ENCODE measurements at places on chromosomes 2 and 18.

- peak; percentile 48 for DNase-seq
Observed at GRCh38 chr2:233329489-233330135, 22.0 kb downstream of the SAG start.

DNA sequence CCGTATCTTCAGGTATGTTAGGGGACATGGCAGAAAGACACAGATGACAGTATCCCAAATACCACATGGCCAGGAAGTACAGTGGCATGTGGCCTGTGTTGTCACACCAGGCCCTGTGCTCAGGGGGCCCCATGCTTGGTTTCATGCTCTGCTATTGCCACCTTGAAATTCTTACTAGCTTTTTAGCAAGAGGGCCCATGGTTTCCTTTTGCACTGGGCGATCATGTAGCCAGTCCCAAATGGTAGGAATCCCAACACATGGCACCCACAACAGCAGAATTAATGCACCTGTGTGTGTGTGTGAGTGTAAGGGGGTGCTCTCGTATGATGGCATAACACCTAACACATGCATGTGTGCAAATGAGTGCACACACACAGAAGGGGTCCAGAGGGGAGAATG lies 39.2 kb downstream of the MYO7B start:
- no peak for DNase-seq

DNA sequence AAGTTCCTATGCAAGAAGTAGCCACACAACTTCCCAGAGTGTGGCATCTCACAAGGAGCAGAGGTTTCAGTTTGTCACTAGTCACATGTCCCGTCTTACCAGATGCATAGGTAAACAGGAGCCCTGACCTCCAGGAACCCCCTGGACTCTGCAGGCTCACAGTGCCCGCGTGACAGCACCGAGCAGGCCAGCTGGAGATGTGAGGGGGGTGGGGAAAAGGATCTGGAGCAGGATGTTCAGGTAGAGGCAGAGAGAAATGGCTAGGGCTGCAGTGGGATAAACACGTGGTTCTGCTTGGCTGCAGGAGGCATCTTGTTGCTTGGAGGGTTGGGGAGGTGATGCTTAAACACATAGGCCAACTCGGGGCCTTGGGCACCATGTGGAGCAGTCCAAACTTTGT lies 54.2 kb downstream of the IMPA2 start:
- no peak for DNase-seq

- DNase-seq = no peak
Observed at GRCh38 chr2:241313543-241314095, 1.9 kb downstream of the HDLBP start.

- DNase-seq = no peak
Observed at GRCh38 chr2:144832048-144832447, 312.1 kb upstream of the ZEB2 start.

DNA sequence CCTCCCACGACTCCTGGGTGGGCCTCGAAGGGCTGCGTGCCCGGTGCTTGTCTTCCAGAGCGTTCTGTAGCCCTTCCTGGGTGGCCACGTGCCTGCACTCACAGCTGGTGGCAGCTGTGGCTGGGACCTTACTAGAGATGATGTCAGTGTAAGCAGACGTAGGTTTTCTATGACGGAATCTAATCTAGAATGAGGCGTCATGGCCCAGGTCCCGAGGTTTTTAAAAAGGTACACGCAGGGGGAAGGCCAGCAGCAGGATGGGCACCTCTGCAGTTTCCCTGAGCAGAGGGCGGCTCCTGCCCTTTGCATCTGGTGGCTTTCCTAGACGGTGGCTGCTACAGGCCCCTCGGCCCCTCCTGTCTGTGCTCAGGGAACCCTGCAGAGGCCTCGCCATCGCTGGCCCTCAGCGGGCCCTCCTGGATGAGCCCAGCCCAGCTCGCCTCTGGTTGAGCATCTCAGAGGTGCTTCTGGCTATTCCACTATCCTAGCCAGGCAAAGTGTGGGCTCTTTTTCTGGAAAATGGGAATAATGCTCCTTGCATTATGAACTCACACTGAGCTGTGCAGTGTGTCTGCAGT lies 49.6 kb upstream of the PXDN start:
- DNase-seq = no peak

DNA sequence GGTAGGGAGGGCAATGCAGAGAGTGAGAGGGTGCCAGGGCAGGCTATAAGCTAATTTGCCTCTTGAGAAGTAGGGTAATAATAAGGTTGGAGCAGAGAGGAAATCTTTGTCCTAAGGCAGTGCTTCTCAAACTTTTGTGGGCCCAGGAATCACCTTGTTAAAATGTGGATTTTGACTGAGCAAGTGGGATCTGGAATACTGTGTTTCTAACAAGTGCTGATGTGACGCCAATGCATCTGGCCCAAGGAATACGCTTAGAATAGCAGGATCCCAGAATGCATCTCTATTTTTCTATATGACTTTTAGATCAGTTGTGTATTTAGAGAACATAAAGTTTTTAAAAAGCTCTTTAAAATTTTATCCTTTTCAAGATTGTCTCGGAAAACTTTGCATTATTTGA lies 29.7 kb upstream of the GTF2A1L start:
- no peak for DNase-seq

DNA sequence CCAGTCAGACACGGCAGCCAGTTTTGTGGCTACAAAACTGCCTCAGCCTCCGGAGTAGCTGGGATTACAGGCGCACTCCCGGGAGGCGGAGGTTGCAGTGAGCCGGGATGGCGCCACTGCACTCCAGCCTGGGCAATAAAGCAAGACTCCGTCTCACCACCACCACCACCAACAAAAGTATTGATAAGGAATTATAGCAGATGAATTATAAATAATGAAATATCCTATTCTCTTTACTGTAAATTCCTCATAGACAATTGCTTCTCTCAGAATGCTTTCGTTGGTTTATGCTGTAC lies 1.4 kb upstream of the FAM161A start:
- DNase-seq = no peak

DNA sequence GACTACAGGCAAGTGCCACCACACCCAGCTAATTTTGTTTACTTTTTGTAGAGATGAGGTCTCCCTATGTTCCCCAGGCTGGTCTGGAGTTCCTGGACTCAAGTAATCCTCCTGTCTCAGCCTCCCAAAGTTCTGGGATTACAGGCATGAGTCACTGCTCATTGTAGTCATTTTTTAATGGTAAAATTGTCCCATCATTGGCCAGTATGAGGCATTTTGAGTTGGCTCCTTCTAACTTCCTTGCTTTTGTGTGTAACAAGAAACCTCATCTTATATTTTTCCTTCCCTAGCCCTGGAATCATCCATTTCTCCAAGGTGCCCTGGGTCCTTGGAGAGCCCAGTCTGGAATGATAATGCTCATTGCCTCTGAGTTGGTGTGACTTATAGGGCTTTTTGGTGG lies 148.5 kb downstream of the INHBB start:
- DNase-seq = no peak

- DNase-seq = no peak
Observed at GRCh38 chr2:3456125-3456524, 63.2 kb downstream of the ADI1 start.

DNA sequence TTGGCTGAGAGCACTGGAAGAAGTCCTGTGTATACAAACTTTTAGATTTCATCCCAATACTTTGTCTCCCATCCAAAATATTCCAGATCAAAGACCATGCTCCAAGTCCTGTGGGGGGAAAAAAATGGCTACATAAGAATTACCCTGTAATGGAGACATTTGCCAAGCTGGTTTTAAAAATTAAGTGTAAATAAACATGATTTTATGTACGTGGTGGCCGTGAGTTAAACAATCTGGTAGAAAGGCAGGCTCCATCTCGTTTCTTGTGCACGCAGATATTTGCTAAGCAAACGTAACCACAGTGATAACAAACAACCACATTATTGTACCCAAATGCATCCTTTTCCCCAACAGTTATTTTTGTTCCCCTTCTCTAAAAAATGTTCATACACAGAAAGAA lies 176.4 kb downstream of the ZNF516 start:
- no peak for DNase-seq

GRCh38 chr18:79680100-79680879 lies 687 bp downstream of the CTDP1 start:
- DNase-seq = no peak

DNA sequence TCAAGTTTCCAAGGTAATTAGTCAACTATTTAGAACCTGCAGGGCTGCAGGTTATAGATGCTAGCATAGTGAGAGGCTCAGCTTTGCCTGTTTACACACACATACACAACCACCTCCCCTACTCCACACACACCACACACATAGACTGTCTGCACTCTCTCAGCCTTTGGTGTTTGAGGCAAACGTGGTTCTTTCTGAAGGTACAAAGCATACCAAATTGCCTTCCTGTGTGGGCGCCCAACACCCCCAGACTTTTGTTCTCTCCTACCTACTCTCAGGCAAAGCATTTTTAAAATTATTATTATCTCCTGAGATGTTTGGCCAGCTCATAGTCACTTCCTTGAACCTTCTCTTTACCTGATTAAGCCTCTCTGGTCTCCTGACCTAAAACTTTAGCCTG lies 44.9 kb downstream of the MYO3B start:
- no peak for DNase-seq

- DNase-seq = no peak
Observed at GRCh38 chr2:86750240-86750839, 30.2 kb downstream of the RMND5A start.

DNA sequence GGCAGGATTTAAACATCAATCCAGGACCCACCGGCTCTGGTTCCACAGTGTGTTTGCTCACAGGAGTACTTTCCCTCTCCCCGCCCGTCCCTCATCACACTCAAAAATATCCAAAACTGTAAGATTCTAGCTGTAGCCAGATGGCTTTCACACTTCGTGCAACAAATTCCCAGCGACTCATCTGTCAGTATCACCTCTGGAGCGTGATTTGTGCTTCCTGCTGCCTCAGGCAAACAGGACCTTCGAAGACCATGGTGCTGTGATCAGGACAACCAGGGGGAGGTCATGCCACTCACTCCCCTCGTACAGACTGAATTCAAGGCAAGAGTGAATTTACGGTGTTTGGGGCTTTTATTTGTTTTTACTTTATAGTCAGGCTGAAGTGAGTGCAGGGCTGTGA lies 154.5 kb upstream of the PID1 start:
- no peak for DNase-seq

GRCh38 chr2:197626965-197627625 lies 48.3 kb downstream of the RFTN2 start:
- no peak for DNase-seq

DNA sequence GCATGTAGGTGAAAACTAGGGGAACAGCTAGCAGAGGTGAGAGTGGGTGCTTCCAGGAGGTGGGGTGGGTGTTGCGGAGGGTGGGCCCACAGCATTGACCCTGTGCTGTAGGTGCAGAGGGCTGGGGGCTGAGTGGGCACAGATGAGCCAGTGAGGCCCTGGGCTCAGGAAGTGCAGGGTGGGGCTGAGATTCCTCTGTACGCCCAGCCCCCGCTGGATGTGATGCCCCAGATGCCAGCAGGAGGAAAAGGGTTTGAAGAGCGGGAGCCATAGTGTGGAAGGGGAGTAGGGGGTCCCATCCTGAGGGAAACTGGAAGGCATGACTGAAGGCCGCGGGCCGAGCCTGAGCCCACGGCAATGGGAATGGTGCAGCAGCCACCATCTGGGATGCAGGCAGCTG lies 14.1 kb upstream of the OTOS start:
- DNase-seq = no peak

DNA sequence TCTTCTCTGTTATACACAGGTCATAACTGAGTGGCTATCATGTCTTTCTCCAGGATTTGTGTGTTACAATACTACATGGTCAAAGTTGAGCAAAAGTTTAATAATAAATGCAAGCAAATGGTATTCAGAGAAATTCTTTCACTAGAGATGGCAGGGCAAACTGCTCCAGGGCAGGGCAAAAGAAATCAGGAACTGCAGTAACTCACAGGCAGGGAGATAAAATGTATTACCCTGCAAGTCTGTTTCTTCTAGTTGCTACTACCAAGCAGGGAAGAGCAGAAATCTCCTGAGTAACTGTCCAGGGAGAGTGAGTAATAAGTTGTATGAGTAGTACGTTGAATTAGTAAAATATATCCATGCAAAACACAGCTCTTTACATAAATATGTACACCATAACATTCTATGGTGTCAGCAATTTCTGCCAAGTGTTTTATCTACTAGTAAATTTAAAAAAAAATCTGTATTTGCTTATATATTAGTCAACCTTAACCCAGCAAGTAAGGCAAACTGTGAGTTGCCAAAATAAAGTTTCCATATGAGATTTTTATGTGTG lies 404.1 kb downstream of the ZEB2 start:
- DNase-seq = no peak

DNA sequence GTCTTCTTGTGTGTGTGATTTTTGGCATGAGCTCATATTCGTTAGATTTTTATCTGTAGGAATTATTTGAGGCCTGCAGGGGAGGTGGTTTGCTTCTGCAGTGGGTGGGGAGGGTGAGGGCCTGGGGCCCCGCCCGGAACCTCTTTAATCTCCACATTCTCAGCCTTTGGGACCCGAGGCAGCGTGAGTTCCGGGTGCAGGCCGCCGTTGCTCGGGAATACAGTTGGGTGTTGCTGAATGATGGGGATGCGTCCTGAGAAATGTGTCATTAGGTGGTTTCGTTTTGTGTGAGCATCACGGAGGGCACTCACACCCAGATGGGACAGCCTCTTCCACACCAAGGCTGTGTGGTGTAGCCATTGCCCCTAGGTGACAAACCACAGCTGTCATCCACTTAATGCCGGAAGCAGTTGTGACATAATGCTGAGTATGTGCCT lies 13.7 kb upstream of the GAL3ST2 start:
- DNase-seq = no peak

DNA sequence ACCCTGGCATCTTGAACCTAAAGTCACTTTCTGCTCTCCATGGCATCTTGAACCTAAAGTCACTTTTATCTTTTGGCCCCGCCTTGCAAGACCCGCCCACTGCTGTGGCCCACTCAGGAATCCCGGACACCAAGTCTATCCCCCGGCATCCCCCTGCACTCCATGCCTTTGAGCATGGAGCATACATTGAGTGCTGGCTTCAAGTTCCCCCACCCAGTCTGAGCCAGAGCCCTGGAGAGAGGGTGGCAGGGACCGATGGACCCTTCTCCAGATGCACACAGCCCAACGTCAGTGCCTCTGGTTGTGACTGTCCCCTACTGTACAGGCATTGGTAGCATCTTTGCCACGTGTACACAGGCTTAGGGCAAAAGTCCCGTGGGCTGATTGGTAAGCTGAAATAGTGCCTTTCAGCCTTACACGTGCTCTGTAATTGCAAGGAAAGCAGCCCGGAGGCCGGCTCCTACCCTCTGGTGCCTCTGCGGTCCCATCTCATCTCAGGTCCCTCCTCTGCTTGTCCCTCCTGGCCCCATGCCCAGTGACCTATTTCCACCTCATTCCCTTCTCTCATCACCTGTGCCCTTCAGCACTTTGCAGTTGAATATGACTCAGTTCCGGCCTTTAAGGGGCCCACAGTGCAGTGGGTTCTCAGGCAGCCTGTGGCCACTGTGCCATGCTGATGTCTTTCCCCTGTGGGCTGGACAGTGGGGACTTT lies 154.0 kb downstream of the INHBB start:
- DNase-seq = no peak

DNA sequence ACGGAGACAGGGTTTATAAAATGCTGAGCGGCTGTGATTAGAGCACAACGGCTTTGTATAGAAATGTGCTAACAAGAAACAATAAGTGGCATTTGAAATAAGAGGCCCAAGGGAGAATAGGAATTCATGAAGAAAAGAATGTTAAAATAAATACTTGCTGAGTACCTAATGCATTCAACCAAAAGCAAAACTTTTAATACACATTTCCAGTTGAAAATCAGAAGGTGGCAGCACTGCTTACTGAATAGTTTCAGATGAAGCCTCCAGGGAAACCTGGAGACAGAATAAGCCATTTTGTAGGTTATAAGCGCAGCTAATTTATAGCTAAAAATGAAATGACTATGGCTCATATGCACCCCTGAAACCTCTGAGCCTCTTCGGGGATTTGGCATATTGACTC lies 286.6 kb downstream of the DPP10 start:
- DNase-seq = peak; percentile 15

- DNase-seq = no peak
Observed at GRCh38 chr2:42930025-42930581, 137.7 kb upstream of the HAAO start.
